ENCODE measurements at places on chromosomes 5 and 9. TPM values are rescaled to one million over a fixed set of nuclear protein-coding genes. Genes with fewer than 3 reads are reported as not detected.

DNA sequence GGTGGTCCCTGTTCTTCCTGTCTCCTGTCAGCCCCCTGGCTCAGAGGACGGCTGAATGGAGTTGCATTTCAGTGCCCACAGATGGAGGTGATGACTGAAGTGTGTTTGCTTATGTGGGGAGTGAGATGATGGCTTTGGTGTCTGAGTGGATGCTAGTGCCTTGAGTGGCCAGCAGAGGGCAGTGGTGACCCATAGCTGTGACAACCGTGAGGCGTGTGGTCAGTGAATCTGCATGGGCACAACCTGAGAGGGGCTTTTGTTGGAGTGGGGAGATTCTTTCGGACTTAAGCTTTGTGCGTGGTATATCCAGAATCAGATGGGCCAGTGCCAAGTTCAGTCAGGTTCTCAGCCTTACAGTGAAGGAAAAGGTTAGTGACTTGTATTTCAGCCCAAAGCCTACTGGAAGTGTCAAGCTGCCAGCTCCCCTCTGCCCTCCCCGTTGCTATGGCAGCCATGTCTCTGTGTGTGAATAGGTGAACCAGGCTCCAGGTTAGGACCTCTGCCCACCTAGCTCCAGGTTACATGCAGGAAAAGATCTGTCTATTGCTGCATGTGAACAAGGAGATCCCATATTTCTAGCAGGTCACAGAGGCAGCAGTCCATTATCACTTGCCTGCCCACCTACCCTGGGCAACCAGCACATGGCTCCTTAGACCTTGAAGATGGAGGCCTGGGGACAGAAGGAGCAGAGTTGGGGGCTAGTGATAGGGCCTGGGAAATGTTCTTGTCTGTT lies 14.7 kb upstream of the CXXC5 start:
- DNase-seq = no peak

- DNase-seq = no peak
Observed at GRCh38 chr5:40405996-40406740, 273.5 kb upstream of the PTGER4 start.

Gene APBA1
- total RNA-seq = 8.7 TPM

DNA sequence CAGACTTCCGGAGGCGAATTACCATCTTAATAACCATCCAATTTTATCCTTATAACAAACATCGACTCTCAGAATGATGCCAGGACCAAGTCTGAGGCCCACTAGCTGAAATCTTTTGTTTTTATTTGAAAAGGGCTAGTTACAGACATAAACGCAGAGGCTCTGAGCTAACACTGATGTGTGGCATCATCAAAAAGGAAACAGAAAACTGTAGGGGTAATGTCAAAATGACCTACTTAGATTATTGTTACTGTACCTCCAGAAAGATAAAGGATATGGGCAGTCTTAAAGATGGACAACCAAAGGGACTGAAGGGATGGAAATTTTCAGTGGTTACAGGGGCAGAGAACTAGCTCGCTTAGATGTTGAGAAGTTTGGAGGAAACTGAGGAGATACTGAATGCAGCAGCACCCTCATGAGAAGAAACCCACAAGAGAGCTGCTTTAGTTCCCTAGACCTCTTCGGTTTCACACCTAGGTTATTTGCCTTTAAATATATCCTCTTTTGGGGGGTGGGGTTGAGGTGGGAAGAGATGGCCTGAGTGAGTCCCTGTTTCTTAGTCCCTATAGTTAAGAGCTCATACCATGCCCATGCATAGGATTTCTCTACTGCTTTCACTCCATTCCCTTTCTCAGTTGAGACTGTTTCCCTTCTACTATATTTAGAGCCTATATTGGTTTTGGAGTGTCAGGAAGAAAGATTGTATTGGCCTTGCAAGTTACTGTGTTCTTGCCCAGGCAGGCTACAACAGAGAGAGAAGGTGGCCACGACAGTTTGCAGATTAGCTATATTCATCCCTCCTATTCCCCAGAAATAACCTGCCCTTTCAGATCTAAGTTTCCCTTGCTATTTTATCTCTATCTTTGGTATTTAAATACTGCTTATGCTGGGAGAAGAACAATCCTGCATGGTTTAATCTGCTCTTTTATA lies 320.4 kb upstream of the EFNA5 start:
- DNase-seq = no peak
